ENCODE measurements at places on chromosomes 2 and 18. TPM values are rescaled to one million over a fixed set of nuclear protein-coding genes. Genes with fewer than 3 reads are reported as not detected.

- peaks cover 22% of the 10 kb centered on the region for H3K27me3 ChIP-seq
- no peak for DNase-seq
- H3K36me3 ChIP-seq = no peaks in the 10 kb centered on the region
- H3K4me1 ChIP-seq = no peaks in the 10 kb centered on the region
- H3K27ac ChIP-seq = no peak overlapping the region
- H3K4me3 ChIP-seq = no peak overlapping the region
Measured at GRCh38 chr2:134796373-134796772, 42.0 kb upstream of the ACMSD start.

- H3K36me3 ChIP-seq = no peaks in the 10 kb centered on the region
- no peak overlapping the region for H3K4me3 ChIP-seq
- no peak overlapping the region for H3K27ac ChIP-seq
- peaks cover 41% of the 10 kb centered on the region for H3K4me1 ChIP-seq
Measured at GRCh38 chr2:223084873-223085272, 32.9 kb downstream of the KCNE4 start.

GRCh38 chr2:38886063-38886462, 3.6 kb upstream of the ARHGEF33 start:
- H3K4me3 ChIP-seq = no peak overlapping the region
- no peaks in the 10 kb centered on the region for H3K27me3 ChIP-seq
- peaks cover 8% of the 10 kb centered on the region for H3K36me3 ChIP-seq
- no peak for DNase-seq
- H3K27ac ChIP-seq = no peak overlapping the region

DNA sequence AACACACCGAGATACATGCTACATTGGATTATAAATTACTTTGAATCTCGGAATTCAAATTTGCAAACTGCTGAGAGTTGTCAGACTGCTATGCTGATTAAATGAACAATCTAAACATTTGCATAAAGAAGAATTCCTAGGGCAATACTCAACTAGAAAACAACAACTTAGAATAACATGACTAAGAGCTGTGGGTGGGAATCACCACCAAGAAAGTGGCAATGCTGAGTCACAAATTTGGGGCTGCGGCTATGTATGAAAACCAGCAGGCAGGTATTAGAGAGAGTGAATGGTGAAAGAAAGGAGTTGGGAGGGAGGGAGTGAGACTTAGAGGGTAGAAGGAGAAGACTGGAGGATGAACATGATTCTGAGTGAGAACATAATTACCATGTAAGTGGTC, 559.5 kb downstream of the PIK3C3 start:
- no peak overlapping the region for H3K27ac ChIP-seq
- H3K4me3 ChIP-seq = no peak overlapping the region
- H3K36me3 ChIP-seq = peaks cover 6% of the 10 kb centered on the region
- no peaks in the 10 kb centered on the region for H3K4me1 ChIP-seq
- no peaks in the 10 kb centered on the region for H3K27me3 ChIP-seq
- no peak for DNase-seq

- no peak overlapping the region for H3K27ac ChIP-seq
- H3K4me1 ChIP-seq = peaks cover 12% of the 10 kb centered on the region
- H3K4me3 ChIP-seq = no peak overlapping the region
- H3K36me3 ChIP-seq = peaks cover 9% of the 10 kb centered on the region
Measured at GRCh38 chr2:128474036-128474955, 155.6 kb upstream of the HS6ST1 start.

DNAJC5G gene
- total RNA-seq = not detected

DNA sequence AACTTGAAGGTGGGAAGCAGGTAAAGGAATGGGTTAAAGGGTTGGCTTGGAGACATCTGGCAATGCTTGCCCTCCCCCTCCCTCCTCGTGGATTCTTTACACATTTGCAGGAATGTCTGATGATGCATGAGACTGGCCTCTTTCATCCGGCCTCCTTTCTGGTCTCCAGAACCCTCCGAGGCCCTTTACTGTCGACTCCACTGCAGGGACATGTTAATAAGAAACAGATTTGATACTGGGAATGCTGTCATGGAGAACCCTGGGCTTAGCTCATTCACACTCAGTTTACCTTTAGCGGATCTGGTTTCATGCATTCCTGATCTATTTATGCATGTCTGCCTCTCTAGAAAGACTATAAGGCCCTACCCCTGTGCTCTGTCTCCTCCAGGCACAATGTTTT, 238.7 kb downstream of the TGIF1 start:
- H3K36me3 ChIP-seq = peaks cover 10% of the 10 kb centered on the region
- peak overlapping the region; percentile 47 for H3K4me3 ChIP-seq
- H3K27ac ChIP-seq = peak overlapping the region; percentile 82
- H3K27me3 ChIP-seq = peaks cover 2% of the 10 kb centered on the region
- peak; percentile 93 for DNase-seq

GRCh38 chr18:74869904-74870863, 272.5 kb downstream of the ZNF407 start:
- no peaks in the 10 kb centered on the region for H3K36me3 ChIP-seq
- H3K27ac ChIP-seq = no peak overlapping the region
- no peak overlapping the region for H3K4me3 ChIP-seq
- no peak for DNase-seq

AOX1 gene
- total RNA-seq = 64.7 TPM

DNA sequence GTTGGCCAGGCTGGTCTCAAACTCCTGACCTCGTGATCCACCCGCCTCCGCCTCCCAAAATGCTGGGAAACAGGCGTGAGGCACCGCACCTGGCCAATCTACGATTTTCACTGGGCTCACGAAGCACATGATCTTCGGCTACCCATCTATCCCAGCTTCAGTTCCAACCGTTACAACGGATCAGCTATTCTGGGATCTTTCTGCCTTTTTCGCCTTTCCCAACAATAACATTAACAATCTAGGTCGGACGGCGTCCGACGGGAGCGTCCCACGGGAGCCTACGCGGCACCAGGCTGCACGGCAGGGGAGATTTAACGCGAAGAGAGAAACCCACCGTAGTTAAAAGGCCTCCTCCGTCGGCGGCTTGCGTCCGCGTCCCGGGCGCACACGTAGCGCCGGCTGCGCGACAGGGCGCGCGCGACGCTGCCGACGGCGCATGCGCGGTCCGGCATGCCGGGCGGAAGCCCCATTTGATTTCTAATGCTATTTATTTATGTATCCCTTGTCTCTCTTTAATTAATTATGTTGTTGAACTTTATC, at the start of gene MSL3B:
Gene MSL3B, minus strand, starts transcription at position 394 of the 540 bp plus-strand sequence.
- peak within 1 kb of the TSS; percentile 89 for H3K4me3 ChIP-seq
- peaks cover 6% of the 10 kb centered on the region for H3K36me3 ChIP-seq
- H3K27me3 ChIP-seq = peaks cover 2% of the 10 kb centered on the region
- no peak for DNase-seq
- no peaks in the 10 kb centered on the region for H3K4me1 ChIP-seq

DNA sequence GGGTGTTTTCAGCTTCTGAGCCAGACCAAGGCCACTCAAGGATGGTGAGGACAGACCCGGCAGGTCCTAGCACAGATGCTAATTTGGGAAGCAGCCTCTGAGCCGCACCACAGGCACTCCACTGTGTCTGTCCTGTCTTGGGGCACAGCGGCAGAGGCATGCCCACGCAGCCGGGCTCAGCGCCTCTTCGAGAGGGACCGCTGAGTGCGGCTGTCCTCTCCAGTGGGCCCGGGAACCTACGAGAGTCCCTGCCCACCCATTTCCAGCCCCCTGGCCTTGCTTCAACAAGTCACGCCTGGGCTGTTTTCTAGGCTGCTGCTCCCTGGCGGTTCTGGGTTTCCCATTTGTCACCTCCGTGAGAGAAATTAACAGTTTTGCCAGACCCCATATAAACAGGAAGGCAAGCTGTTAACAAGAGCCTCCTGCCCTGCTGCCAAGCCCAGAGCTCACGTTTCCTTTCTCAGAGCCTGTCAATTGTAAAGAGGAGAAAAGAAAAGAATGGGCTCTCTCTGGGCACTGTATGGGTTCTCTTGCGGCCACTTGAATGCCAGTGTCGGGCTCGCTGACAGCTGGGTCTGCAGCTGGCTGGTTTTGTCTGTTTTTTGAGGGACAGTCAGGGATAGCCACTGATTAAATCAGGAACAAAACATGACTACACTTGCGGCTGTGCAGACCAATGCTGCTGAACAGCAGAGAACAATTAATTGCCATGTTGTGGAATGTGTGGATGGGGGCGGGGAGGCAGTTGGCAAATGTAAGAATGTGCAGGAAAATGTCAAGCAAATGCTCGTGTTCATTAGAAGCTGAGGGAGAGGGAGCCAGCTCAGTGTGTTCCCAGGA, 30.6 kb downstream of the TMEM17 start:
- no peak overlapping the region for H3K27ac ChIP-seq
- H3K27me3 ChIP-seq = no peaks in the 10 kb centered on the region
- peak overlapping the region; percentile 58 for H3K4me3 ChIP-seq
- DNase-seq = no peak

DNA sequence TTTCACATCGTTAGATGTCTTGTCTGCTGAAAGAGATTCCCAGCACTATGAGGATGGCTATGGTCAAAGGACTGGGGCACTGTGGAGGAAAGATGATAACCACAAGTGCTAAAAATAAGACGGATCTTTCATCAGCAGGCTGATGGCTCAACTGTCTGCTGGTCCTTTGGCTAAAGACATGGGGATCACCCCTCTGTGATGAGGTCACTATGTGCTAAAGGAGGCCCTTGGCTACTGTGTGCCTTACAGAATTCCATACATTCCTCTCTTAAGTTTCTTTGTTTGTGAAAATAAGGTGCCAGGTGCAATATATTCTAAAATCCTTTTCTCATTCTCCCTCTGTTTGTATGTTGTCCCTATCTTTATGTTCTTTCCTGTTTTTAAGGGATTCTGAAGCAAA, 39.7 kb upstream of the LYPD6 start:
- H3K4me1 ChIP-seq = no peaks in the 10 kb centered on the region
- no peaks in the 10 kb centered on the region for H3K36me3 ChIP-seq
- peaks cover 6% of the 10 kb centered on the region for H3K27me3 ChIP-seq
- no peak overlapping the region for H3K4me3 ChIP-seq

LYG2 gene
- not detected for total RNA-seq

C2orf66 gene
- total RNA-seq = not detected

GDF7 gene
- not detected for total RNA-seq

- no peak overlapping the region for H3K27ac ChIP-seq
- no peak overlapping the region for H3K4me3 ChIP-seq
- DNase-seq = no peak
Measured at GRCh38 chr2:19425419-19425818, 67.0 kb upstream of the OSR1 start.

DNA sequence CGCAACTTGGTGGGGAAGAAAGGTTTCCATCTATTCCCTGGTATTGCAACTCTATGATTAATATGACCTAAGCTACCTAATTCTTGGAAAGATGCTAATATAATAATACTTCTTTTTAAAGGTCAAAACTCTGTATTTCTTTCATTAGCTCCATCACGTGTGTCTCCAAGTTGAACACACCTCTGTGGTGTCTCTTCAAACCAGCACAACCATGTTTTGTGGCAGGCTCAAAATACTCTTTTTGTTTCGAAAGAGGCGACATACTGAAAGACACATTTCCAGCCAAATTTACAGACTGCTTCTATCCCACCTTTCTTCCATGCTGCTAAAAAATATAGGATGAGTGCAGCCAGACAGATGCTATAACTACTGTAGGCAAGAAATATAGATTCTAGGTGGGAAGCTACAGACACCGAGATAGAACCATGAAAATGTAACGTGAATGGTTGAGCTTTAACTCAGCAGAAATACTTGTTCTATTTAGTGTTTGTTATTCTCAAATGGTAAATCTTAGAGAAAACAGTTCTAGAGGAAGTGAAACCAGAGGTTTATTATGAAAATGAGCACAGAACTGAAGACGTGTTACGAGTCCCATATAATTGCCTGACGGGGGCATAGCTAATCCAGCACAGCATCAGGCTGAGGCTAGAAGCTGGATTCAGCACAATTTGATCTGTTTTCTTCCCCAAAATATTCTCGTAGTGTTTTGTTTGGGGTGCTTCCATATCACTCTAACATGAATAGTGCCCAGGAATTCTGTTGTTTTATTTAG, 991.5 kb upstream of the FANCL start:
- H3K4me1 ChIP-seq = no peaks in the 10 kb centered on the region
- H3K27me3 ChIP-seq = no peaks in the 10 kb centered on the region
- H3K27ac ChIP-seq = no peak overlapping the region
- DNase-seq = no peak
- no peak overlapping the region for H3K4me3 ChIP-seq

GRCh38 chr18:51236225-51236624, 38.7 kb upstream of the MEX3C start:
- H3K4me3 ChIP-seq = no peak overlapping the region
- no peak overlapping the region for H3K27ac ChIP-seq
- peak; percentile 4 for DNase-seq

GRCh38 chr2:134712736-134713135, 6.1 kb downstream of the TMEM163 start:
- no peak overlapping the region for H3K4me3 ChIP-seq
- no peak overlapping the region for H3K27ac ChIP-seq
- H3K4me1 ChIP-seq = no peaks in the 10 kb centered on the region
- H3K36me3 ChIP-seq = no peaks in the 10 kb centered on the region
- no peak for DNase-seq
- peaks cover 31% of the 10 kb centered on the region for H3K27me3 ChIP-seq

- H3K27me3 ChIP-seq = no peaks in the 10 kb centered on the region
- H3K27ac ChIP-seq = no peak overlapping the region
- peak; percentile 18 for DNase-seq
- H3K4me1 ChIP-seq = no peaks in the 10 kb centered on the region
- H3K36me3 ChIP-seq = no peaks in the 10 kb centered on the region
Measured at GRCh38 chr2:212005085-212005671, 533.4 kb downstream of the ERBB4 start.

LIMS1 gene
- 57.8 TPM for total RNA-seq

DNAH7 gene
- total RNA-seq = 0.23 TPM

GRCh38 chr18:63070767-63071502, 248.6 kb downstream of the BCL2 start:
- 0 out of 2 replicates have a peak, but pooled peaks cover 6% of the 10 kb centered on the region for H3K4me1 ChIP-seq
- H3K27me3 ChIP-seq = peaks cover 13% of the 10 kb centered on the region
- H3K36me3 ChIP-seq = no peaks in the 10 kb centered on the region
- H3K27ac ChIP-seq = no peak overlapping the region

CCDC141 gene
- total RNA-seq = not detected

VWA3B gene
- total RNA-seq = not detected

GRCh38 chr2:33782395-33783230, 183.5 kb upstream of the FAM98A start:
- no peaks in the 10 kb centered on the region for H3K27me3 ChIP-seq
- DNase-seq = no peak
- H3K4me1 ChIP-seq = no peaks in the 10 kb centered on the region
- H3K27ac ChIP-seq = no peak overlapping the region
- H3K4me3 ChIP-seq = no peak overlapping the region
- H3K36me3 ChIP-seq = no peaks in the 10 kb centered on the region
